ENCODE measurements at places on chromosomes 16 and 17.

- no peak for DNase-seq
Measured at GRCh38 chr17:39715375-39716072, 14.8 kb downstream of the MIEN1 start.

- no peak for DNase-seq
Measured at GRCh38 chr17:11324846-11325420, 83.9 kb downstream of the SHISA6 start.

DNA sequence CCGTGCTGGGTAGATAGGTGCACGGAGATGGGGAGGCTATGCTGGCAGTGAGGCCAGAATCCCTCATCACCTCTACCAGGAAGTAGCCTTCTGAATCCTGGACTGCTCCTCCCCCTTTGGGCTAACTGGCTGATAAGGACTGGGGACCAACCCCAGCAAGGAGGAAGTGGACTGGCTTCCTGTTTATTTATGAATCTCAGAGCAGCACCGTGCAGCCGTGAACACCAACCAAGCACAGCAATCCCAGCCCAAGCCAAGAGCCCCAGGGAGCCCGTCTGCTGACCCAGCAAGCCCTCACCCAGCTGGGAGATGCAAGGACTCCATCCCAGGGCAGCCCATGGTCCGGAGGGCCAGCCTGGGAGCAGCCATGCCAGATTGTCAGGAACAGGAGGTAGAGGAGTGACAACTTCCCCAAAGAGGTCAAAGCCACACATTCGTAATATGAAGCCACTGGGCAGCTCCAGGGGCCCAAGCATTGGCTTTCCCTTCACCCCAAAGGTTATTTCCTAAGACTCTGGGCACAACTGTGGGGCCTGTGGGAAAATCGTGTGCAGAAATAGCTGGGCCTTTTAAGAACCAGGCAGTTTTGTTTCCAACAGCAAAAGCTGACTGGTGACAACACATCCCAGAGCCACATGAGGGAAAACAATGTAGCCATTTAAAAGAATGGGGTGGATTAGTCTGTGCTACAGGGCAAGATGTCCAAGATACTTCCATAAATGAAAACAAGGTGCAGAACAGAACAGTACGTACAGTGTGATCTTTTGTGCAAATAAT, 23.9 kb downstream of the PHB1 start:
- DNase-seq = no peak

GRCh38 chr17:53150101-53150698, 672.5 kb upstream of the KIF2B start:
- no peak for DNase-seq

GRCh38 chr17:82403662-82404660, 14.2 kb upstream of the HEXD start:
- no peak for DNase-seq

GRCh38 chr17:50177476-50177875, 11.7 kb downstream of the SGCA start:
- DNase-seq = no peak

Measured in NCI-H526 treated with DMSO at 0.1 percent for 48 hours (cell line).